ENCODE measurements at places on chromosomes 3 and 15.

DNA sequence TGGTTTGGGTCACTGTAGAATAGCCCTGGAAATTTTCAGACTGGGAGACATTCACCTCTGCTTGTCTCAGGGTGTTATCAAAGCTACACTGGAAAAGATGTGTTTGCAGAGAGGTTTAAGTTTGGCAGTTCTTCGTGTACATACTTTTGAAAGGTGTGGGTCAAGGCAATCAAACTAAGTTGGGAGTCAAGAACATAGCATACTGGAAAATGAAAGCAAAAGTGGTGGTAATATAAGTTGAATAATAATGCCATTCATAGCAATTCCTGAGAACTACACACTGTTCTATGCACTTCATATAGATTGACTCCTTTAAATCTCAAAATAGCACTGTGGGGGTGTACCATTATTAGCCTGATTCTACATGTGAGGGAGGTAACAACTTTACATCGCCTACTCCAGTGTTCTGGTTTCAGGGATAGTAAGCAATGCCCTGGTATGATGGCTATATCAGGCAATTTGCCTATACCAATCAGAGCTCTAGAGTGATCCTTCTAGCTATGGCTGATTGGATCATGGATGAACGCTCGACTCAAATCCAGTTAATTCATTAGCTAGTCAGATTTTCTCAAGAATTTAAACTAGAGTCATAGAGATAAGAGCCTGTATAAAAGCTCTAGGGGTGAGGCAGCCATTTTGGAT lies 44.6 kb upstream of the RASGRP1 start:
- no peak for DNase-seq

DNA sequence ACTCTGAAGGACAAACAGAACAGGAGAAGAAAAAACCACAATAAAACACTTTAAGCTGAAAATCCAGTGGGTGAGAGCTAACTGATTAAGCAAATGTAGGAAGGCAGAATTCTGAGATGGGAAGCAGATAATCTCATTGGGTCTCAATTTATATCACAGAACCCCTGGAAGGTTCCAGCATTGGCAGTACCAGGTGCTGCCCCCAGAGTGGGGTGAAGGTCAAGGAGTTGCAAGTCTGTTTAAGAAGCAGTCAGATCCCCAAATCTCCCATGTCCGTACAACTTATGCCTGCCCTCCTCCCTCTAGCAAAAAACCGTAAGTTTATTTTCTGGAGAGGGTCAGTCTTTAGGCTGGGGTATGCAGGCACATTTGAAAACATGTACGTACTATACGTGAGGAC lies 45.1 kb downstream of the PXK start:
- no peak for DNase-seq

- DNase-seq = no peak
Measured at GRCh38 chr15:65275104-65275727, 11.5 kb downstream of the PARP16 start.

DNA sequence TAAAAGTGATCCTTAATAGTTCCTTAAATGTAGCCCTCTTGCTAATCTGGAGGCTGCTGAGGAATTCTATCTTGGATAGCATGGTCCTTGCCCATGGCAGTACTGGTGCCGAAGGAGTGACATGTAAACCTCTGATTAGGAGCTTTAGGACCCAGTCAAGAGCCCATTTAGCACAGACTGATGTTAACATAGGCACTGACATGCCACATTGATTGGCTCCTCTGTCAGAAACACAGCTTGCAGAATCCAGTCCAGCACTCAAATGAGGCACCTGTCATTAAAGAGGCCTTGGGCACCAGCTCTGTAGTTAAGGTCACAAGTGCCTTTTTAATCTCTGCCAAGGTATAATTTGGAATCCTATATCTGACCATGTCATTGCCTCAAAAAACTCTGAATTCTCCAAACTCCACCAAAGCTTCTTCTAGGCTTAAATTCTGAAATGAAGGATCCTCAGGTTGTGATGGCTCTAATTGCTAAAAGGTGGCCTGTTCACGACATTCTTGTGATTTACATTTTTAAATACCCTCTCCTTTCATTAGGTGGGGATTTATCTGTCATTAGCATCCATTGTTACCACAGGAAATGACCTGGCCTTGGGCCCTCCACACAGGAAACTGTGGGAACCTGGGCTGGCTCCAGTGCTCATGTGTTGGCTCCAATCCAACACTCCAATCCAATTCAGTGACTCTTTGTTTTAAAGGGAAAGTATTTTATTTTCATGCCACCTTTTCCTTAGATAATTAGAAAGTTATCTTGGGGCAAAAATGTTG lies 57.3 kb upstream of the RNF7 start:
- DNase-seq = no peak

- DNase-seq = no peak
Measured at GRCh38 chr3:153410517-153410916, 248.5 kb downstream of the RAP2B start.

DNA sequence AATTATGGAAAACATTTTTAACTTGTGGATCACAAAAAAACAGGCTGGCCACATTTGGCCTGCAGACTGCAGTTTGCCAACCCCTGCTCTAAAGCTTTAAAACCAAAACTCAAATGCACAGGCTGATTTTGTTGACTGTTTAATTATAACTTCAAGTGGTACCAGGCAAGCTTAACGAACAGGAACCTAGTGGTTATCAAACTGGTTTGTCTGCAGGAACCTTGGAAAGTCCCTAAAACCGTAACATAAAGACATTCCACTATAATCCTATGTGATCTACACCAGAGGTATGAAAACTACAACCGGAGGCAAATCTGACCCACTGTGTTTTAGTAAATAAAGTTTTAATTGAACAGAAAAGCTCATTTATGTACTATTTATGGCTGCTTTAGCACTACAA lies 52.4 kb downstream of the TBL1XR1 start:
- DNase-seq = no peak

GRCh38 chr3:13451301-13451673 lies 28.8 kb upstream of the HDAC11 start:
- DNase-seq = no peak

- no peak for DNase-seq
Measured at GRCh38 chr3:168977716-168978374, 685.7 kb downstream of the MECOM start.

- DNase-seq = no peak
Measured at GRCh38 chr3:23479615-23480328, 276.6 kb downstream of the UBE2E2 start.

- DNase-seq = no peak
Measured at GRCh38 chr3:45120359-45121158, 25.6 kb downstream of the CDCP1 start.

DNA sequence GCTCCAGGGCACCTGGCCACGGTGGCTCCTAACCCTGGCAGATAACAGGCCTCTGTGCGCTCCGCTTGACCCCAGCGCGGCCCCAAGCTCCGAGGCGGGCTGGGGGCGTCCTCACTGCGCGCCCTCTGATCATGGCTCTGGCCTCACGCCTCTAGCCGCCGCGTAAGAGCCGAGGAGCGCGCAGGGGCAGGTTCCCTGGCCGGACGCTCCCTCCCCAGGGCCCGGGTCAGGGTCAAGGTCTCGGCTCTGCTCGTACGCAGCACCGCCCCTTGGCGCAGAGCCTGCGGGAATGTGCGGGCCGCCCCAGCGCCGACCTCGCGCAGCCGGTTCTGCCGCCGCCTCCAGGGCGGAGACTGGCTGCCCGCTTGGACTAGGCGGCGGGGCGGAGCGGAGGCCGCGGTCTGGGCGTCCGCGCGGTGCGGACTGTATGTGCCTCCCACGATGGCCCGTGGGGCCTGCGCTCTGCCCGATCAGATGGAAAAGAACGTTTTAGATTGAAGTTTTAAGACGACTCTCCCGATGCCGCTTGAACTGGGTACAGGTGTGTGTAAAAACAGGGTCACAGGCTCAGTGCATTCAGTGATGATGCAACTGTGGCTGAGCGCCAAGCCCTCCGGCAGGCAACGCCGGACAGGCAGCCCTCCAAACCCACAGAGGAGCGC lies 40.8 kb downstream of the CHST14 start:
- DNase-seq = no peak

DNA sequence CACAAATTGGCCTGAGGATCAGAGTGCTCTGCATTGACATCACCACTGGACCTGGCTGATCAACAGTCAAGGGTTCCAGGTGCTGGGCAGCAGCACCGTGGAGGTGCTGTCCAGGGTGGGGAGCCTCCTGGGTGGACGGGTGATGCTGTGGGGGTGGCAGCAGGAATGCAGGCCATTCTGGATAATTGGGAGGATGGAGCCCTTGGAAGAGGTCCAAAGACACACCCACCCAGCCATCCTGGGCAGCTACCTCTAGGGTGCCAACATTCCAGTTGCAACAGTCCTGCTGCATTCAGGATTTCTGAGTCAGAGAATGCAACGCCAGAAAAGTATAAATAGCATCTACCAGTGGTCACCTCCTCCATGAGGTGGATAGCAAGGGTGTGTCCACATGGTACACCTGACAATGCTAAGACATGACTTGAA lies 26.8 kb downstream of the STARD5 start:
- DNase-seq = no peak

DNA sequence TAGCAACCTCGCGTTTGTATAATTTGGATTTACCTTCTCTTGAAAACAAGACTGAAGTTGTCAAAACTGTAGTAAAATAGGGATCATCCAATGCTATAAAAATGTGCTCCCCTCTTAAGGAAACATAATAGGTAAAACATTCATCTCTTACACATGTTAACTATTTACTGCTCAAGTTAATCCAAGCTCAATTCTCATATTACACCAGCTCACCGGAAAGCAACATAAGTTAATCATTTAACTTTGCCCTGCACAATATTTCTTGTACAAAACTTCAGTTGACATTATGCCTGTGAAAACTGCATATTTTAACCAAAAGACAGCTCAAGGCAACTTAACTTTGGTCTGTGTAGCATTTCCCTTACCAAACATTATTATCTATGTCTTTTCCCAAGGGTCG lies 634.2 kb downstream of the NAALADL2 start:
- DNase-seq = no peak

- DNase-seq = no peak
Measured at GRCh38 chr15:55253580-55253979, 36.0 kb downstream of the RAB27A start.

GRCh38 chr3:156297582-156297981 lies 177.2 kb downstream of the KCNAB1 start:
- no peak for DNase-seq

DNA sequence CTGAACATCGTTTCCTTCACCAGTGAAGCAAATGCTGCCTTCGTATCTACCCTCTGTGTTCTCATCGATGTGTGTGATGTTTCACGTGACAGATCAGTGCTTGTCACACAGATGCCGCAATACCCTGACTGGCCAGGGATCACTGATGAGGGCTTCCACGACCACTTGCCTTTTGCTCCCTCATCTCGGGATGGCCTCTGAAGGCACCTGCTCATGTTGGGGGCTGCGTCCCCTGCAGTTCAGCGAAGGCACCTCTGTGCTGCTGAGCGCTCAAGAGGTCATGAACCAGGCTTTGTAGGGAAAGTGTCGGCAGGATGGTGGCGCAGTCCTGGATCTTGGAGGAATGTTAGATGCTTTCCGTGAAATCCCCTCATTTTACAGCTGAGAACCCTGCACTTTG lies 79.2 kb upstream of the KLF13 start:
- DNase-seq = no peak

GRCh38 chr15:89400116-89400781 lies 65.6 kb upstream of the POLG start:
- no peak for DNase-seq

GRCh38 chr3:48415251-48415953 lies 14.5 kb downstream of the PLXNB1 start:
- no peak for DNase-seq

GRCh38 chr15:28885630-28886430 lies at the start of gene APBA2:
Gene APBA2, plus strand, starts transcription at chr15:28885974. Its CDS starts 167,911 bp downstream, at chr15:29053885.
- no peak for DNase-seq

GRCh38 chr3:97712919-97713318 lies 51.6 kb upstream of the ARL6 start:
- no peak for DNase-seq

DNA sequence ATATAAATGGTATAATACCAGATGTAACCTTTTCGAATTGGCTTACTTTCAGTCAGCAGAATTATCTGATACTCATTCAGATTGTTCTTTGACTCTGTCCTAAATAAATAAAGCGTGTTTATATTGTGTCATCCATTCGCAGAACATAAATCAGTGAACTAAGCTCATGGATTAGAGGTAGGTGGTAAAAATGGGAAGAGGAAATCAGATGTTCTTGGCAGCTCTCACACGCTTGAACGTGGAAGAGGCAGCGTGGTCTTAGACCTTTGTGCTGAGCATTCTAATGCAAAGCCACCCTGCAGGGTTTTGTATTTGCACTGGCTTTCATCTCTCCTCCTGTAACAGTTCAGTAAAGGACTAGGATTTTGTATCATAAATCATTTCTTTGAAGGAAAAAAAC lies 441.4 kb downstream of the GABRG3 start:
- DNase-seq = no peak

- no peak for DNase-seq
Measured at GRCh38 chr15:61915640-61916039, 144.6 kb downstream of the VPS13C start.

- DNase-seq = no peak
Measured at GRCh38 chr3:49668861-49669260, 5.3 kb upstream of the APEH start.

- DNase-seq = no peak
Measured at GRCh38 chr3:126466886-126467610, 8.6 kb downstream of the ZXDC start.

DNA sequence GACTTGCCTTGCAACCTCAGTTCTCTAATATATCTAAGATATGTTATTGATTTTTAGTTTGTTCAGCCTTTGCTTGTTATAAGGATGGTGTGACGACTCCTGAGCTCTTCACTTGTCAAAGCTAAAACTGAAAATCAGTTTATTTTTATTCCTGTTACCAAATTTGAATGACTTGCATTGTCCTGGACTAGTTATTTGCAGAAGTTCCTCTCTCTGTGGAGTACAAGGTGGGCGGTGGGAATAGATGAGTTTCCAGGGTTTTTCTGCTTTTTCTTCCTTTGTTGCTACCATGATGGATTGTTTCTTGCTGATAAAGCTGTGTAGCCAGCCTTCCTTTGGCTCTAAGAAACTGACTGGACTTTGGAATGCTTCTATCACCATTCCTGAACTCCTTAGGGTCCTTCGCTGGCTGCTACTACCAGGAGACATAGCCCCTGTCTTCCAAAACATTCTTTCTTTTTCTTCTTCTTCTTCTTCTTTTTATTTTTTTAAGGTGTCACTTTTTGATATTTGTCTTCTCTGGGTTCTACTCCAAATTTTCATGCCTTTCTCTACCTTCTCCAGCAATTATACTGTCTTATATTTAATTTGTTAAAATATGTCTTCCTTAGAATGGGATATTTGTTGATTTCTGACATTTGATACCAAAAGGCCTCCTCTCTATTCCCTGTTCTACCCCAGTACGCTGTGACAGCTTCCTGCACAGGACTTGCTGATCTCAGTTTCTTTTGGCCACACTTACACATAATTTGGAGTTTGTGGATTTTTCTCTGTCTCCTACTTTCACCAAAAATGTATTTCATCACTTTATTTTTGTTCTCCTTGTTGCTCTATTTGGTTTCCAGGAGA lies 145.1 kb upstream of the THRB start:
- DNase-seq = no peak

DNA sequence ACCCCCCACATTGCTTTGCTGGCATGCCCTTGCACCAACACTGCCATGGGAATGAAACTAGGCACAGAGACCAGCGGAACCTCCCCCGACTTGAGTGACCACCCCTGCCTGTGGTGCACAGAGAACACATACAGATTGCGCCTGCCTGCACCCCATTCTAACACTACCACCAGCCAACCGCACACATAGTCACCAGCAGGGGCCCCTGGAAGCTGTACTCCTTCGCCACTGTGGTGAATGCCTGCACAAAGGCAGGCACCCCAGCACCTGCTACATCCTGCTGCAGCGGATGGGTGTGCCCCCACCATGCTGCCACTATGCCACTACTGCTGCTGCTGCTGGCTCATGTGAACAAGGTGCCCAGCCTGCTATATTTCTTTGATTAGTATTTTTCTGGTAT lies 27.4 kb upstream of the DNAAF4 start:
- no peak for DNase-seq
